ENCODE measurements at places on chromosomes 12 and 14.

DNA sequence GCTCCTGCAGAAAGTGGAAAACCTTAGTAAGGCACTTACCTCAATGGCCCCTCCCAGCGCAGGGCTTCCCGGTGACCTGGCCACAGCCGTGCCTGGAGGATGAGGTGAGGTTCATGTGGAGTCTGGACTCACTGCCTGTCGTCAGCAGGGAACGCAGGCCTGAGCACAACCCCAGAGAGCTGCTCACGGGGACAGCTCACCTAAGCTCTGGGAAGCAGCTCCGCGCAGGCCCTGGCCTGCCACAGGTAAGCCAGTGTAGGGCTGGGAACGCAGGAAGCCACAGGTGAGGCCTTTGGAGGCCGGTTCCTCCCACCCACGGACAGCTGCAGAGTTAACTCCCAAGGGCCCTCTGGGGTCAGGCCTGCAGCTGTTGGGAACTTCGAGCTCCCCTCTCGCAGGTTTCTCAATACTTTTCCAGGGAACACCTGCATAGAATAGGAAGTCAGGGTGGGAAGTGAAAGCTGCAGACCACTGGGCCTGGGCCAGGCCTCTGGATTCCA lies 32.7 kb downstream of the ANAPC7 start:
- DNase-seq: no peak

DNA sequence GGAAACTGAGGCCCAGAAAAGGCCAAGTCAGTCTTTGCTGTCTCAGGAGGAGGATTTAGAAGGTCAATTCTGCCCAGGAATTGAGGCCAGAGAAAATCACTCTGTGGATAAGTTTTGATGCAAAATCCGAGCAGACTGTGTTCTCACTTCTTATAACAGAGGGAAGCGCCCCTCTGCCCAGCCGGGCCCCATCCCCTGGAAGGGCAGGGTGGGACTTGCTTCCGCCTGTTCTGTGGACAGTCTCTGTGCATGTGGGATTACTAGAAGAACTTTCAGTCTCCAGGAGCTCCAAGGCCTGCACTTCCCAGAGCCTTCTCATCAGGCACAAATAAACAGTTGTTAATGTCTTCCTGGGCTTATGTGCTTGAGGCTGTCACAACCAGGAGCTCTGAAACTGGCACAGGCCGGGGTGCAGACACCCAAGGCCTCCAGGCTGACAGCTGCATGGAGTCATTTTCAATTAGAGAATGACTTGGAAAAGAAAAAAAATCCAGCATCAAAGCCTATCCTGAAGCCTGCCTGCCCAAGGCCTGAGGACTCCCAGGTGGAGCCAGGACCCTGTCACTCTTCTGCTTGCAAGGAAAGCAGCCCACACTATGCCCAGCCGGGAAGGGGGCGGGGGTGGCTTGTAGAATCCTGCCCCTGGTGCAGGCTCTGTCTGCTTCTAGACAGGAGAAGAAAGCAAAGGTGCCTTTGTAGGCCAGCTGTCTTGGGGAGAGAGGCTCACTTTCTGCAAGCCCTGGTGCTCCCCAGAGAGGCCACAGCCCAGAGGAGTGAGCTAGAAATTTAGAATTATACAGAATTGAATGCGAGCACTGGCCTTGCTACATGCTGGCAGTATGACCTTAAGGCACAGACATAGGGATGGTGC lies 84.7 kb downstream of the NTF3 start:
- DNase-seq: no peak

- no peak for DNase-seq
These were observed 59.2 kb downstream of the RASSF8 start for GRCh38 chr12:26017484-26018211.

DNA sequence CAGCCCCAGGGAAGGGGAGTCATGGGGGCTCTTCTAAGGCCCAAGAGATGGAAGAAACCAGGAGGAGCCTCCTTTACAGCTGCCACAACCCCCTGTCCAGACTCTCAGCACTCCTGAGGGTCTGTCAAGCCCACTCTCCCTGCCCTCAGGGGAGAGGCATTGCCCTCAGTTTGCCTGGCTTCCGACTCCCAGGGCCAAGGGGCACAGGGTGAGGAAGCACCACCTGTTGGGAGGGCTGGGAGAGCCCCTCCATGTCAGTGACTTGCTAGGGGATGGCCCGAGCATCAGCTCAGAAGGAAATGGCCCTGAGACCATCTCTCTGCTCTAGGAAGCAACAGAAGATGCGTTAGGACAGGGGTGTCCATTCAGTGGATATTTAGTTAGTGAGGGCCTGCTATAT lies 36.1 kb downstream of the LTBP2 start:
- no peak for DNase-seq

DNA sequence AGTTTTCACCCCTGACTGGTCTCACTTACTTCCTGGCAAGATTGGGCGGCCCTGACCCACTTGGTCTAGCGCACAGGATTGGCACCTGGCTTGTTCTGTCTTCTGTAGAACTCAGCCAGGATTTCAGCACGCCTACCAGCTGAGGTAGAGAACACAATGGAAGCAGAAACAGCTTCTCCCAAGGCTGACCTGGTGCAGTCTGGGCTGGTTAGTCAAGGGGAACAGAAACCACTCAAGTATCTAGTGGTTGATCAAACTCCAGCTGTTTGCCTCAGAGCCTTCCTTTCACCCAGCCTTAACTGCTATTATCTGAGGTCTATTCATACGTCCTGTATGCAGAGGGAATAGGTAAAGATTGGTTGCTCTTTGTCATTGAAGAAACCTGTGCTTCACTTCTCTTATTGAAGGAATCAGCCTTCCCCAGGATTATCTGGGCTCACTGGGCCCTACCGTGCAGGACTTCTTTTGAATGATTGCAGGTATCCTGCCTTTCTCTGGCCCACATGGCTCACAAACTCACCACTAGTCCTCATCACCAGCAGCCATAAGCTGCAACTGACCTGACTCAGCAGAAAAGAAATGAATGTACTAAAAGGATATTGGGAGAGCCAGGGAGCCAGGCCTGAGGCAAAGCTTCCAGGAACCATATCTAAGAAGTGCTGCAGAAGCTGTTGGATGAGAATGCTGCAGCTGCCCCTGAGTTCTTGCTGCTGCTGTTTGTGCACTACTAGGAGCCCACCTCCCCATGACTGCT lies 2.5 kb upstream of the PLEKHD1 start:
- no peak for DNase-seq

GRCh38 chr14:71400871-71401321 lies 493.6 kb downstream of the PCNX1 start:
- no peak for DNase-seq

All from Ammon's horn (tissue), 1 donor.